Endothelial cell of umbilical vein (primary cell): ENCODE measurements at places on chromosomes 11 and 22. TPM values are rescaled to one million over a fixed set of nuclear protein-coding genes. Genes with fewer than 3 reads are reported as not detected.

The UPB1 gene
- 0.30 and 0.80 TPM in 2 replicates for total RNA-seq

The C1QTNF5 gene
- 126 and 130 TPM in 2 replicates for total RNA-seq

The MAPK8IP2 gene
- total RNA-seq = 0.31 and 0.37 TPM in 2 replicates

The DCDC1 gene
- not detected in 2 replicates for total RNA-seq

The FAT3 gene
- total RNA-seq = 0.05 and 1.4 TPM in 2 replicates

The TESMIN gene
- total RNA-seq = 3.1 and 6.1 TPM in 2 replicates

The USP47 gene
- total RNA-seq = 38.0 and 41.5 TPM in 2 replicates

The GSTT2 gene
- total RNA-seq = not detected in 2 replicates

The HTR3A gene
- total RNA-seq = not detected in 2 replicates

The CSNK1E gene
- 261 and 262 TPM in 2 replicates for total RNA-seq

The OMP gene
- 0.76 and 0.80 TPM in 2 replicates for total RNA-seq

The RCOR2 gene
- 0.13 and 1.7 TPM in 2 replicates for total RNA-seq

The RASSF10 gene
- not detected in 2 replicates for total RNA-seq

The POLR2L gene
- total RNA-seq = 252 and 259 TPM in 2 replicates
